Activated CD4-positive, alpha-beta T cell treated with anti-CD3 and anti-CD28 coated beads, Interleukin-2, amount 50 U/mL, for 48 hours (primary cell): ENCODE measurements at places on chromosomes 11 and 22.

DNA sequence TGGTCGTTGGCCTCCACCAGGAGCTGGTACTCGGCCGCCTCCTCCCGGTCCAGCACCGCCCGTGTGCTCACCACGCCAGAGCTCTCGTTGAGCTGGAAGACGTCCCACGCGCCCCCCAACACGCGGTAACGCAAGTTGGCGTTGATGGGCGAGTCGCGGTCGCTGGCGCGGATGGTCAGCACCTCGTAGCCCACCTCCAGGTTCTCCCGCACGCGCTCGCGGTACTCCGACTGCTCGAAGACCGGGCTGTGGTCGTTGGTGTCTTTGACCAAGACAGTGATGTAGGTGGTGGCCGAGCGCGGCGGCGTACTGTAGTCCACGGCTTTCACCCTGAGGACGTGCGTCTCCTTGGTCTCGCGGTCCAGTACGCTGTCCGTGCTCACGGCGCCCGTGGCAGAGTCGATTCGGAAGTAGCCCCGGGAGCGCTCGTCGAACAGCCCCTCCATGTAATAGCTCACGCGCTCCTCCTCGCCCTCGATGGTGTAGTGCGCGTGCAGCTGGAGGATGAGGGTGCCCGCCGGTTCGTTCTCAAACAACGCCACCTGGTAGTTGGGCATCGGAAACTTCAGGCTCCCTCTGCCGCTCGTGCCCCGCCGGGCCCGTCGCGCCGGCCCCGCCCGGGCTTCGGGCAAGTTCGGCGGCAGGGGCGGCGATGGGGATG is 1.4 kb downstream of the CELSR1 start:
- no peak for DNase-seq

GRCh38 chr11:72833811-72834493 is 19.7 kb downstream of the ATG16L2 start:
- no peak for DNase-seq

- DNase-seq, result no peak
These were observed 59.7 kb downstream of the LRP5 start for GRCh38 chr11:68372114-68372513.

GRCh38 chr11:83139310-83139709 is 17.6 kb upstream of the PCF11 start:
- no peak for DNase-seq

DNA sequence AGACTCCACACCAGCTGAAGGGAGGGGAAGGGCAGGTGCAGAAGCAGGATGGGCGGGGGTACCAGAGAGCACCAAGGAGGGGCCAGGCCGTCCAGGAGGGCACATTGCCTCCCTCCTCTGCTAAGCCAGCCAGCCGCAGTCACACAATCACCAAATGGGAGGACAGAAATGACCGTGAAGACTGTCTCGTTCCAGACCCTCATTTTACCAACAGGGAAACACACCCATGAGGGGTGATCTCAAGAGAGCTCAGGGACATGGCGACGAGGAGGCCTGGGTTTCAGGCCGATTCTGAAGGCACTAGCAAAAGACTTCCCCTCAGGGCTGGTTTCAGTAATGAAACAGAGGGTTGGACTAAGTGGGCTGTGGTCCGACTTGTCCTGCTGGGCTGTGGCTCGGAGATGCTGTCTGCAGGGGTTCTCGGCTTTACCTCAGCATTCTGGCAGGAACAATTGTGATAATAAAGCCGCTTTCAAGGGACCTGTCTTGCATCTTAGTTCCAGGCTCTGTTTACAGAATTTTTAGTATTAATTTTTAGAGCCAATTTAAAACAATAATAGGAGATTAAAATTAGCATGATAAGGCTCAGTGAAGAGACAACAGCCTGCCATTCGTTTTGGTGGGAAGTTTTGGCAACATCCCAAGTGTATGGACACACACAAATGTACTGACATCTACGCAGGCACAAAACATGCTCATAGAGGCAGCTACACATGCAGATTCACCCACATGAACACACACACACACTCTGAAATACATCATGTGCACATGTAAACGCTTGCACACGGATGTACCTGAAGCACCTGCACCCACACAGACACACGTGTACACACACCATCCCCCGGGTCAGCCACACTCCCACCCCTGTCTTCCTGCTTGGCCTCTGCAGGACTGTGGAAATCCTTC is 2.0 kb upstream of the B3GAT1 start:
- no peak for DNase-seq

DNA sequence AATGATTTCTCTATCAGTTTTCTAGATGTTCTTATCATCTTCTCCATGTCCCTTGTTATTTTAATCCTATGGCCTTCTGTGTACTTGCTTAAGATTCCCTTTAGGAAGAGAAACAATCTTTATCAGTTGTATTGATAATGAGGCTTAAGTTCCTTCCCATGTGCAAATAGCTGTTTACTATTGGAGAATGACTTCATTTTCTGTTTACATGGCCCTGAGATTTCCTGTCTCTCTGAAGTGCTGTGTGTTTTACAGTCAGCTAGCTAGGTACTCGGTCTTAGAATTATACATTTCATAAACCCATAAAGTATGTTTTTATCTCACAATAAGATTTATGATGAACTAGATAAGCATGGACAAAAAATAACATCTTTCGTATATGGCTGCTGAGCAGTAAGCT is 67.5 kb upstream of the CCDC179 start:
- no peak for DNase-seq

GRCh38 chr11:86735451-86736290 is 63.3 kb upstream of the ME3 start:
- DNase-seq, result no peak

DNA sequence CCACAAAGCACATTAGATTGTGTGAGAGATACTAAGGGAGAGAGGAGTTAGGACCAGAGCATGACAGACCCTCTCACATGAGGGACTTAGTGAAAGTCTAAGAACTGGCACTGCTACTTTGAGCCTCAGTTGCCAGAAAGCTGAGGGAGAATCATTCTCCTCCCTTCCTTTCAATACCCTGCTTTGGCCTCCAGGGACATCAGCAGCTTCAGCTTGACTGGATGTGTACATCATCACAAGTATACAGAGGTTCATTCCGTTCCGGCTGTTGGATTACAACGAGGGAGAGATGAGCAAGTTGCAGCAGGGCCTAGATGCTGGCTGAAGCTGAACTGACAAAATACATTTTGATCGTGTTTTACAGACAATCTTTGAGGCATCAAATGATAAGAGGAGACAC is 15.7 kb upstream of the ANO5 start:
- DNase-seq, result no peak

- DNase-seq, result no peak
These were observed 13.2 kb upstream of the OR56A3 start for GRCh38 chr11:5928811-5929210.

- no peak for DNase-seq
These were observed 423.7 kb downstream of the BRD1 start for GRCh38 chr22:49404020-49404419.

- DNase-seq, result no peak
These were observed 9.7 kb upstream of the IL10RA start for GRCh38 chr11:117976445-117976844.

DNA sequence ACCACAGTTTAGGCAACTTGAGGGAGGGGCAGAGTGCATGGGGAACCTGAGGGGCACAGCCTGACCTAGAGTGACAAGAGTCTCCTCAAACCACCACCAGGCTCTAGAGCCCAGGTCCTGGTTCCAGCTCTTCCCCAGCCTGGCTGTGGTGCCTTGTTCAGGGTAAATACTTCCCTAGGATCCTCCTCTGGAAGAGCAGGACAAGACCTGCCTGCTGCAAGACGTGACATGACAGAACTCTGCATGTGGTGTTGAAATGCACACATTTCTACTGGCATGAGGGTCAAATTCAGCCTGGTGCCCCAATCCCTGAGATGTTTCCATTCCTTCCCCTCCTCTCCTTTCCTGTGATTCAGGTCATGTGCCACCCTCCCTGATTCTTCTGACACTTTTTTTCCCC is 3.3 kb downstream of the SEC14L2 start:
- no peak for DNase-seq

DNA sequence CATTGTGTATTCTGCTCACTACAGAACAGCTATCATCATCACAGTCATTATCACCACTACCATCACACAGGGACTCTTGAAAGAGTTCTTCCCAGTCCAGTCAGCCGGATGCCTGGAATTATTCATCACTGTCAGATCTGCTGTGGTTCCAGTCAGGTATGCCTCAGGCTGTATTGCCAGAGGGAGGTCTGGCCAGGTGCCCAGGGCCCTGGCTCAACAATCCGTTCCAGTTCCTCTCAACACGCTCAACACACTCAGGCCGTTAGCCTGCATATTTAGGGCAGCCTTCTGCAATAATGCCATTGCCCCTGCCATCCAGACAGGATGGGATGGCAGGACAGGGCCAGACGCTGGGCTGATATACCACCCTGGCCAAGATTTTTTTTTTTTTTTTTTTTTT is 28.6 kb upstream of the RASL10A start:
- DNase-seq, result no peak
